Omental fat pad (tissue), 4 donors: ENCODE measurements at places on chromosomes 7 and 10.

DNA sequence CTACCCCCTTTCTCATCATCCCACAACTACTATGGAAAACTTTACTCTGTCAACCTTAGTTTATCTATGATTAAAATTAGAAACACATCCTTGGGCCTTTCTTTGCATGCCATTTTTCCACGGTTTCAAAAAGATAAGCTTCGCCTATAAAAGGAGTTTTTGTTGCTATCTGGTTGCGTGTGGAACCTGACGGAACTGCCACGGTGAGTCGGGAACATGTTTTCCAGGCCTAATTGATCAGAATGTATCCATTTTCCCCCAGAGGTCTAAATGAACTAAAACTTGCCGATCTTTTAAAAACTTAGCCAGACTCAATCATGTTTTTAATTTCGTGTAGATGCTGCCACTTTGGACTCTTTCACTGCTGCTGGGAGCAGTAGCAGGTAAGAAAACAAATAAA, at the start of gene PNLIP:
TSS of gene PNLIP (plus strand) at position 176 of the 400 bp plus-strand sequence. CDS start at position 338, 162 bp downstream.
- DNase-seq: no peak

- no peak for DNase-seq
These were observed 86.4 kb downstream of the WDR37 start for GRCh38 chr10:1142596-1142995.

GRCh38 chr7:155322530-155322929, 24.9 kb downstream of the INSIG1 start:
- DNase-seq: no peak

- no peak for DNase-seq
These were observed 7.9 kb downstream of the NUDT13 start for GRCh38 chr10:73117976-73118743.

- no peak for DNase-seq
These were observed 44.7 kb downstream of the MXI1 start for GRCh38 chr10:110252151-110252550.

DNA sequence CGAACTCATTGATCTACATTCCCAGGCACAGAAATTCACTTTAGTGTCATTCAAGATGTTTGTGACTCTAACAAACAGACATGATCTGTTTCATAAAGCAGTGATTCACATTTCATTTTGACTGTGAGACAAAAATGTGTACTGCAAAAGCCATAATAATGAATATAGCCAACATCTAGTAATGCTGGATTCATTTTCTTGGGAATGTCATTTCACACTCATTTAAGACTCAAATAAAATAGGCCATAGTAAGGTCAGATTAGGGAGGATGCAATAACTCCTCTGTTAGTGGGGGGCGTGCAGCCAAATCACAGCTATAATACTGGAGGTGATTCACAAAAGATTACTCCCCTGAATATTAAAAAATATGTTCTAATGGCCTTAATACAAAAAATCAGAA, 566.6 kb upstream of the ZWINT start:
- no peak for DNase-seq

DNA sequence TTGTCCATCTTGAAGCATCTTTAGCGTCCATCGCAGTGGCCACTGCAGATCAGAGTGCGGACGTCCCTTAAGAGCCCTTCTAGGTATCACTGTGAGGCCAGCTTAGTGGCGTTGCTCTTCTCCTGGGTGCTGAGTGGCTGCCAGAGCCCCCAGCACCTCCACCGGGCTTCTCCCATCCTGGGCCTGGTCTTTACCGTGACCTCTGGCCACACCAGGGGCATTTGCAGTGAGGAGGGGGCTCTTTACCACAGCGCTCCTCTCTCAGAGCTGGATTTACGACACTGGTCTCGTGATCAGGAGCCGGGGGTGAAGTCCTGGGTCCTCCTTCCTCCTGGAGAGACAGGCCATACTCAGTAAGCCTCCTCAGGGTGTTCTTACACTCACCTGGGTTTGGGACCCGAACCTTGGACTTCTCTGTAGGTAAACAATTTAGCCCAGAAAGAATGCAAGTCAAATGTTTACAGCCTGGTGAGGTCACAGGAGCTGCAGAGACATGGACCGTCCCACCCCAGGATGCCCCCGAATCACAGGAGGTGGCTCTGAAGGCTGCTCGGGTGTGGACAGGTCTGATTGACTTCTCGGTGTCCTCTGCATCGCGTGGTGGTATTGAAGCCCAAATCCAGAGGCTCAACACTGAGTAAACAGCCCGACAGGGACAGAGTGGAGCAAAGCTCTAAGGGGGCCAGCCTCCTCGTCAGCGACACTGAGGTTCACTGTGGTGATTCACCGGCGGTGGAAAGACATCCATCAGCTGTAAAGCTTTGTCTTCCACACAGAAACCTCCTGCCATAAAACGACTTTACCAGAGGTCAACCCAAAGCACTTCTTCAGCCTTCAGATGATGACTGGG, 33.0 kb downstream of the JAKMIP3 start:
- no peak for DNase-seq

DNA sequence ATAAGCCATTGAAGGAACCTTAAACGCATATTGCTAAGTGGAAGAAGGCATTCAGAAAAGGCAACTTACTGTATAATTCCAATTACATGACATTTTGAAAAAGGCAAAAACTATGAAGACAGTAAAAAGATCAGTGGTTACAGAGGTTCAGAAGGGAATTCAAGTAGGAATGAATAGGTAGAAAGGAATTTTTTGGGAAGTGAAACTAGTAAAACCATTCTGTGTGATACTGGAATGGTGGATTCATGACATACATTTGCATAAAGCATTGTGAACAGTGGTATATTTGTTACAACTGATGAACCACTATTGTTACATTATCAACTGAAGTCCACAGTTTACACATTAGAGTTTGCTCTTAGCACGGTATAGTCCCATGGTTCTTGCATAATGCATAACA, 114.2 kb upstream of the GPR22 start:
- DNase-seq: no peak

GRCh38 chr7:116259871-116260440, 49.6 kb downstream of the TES start:
- no peak for DNase-seq
